Posterior vena cava (tissue), 2 donors: ENCODE measurements at places on chromosomes 1 and 21.

DNA sequence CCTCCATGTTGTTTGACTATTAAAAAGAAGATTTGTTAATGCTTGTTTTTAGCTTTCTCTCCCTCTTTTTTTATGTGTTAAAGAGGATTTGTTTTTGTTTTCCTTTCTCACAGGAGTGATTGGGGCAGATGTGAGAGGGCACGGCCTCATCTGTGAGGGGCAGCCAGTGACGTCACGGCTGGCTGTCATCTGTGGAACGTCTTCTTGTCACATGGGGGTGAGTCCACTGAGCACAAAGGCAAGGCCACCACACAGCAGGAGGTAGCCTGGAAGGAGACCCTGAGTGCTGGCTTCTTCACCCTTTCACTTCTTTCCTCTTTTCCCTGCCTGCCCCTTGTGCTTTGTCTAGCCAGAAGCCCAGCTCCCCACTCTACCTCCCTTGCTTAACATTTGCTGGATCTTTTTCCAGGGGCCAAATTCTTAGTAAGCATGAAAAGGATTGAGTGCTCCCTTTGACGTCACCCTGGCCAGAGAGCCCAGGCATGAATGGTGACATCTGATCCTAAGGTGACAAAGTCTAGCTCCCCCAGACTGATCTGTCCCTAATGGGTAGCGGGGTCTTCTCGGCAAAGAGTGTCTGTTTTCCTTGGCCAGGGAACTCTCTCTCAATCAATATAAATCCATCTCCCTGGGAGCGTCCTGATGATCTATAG lies 257.2 kb downstream of the FGGY start:
- no peak for DNase-seq

DNA sequence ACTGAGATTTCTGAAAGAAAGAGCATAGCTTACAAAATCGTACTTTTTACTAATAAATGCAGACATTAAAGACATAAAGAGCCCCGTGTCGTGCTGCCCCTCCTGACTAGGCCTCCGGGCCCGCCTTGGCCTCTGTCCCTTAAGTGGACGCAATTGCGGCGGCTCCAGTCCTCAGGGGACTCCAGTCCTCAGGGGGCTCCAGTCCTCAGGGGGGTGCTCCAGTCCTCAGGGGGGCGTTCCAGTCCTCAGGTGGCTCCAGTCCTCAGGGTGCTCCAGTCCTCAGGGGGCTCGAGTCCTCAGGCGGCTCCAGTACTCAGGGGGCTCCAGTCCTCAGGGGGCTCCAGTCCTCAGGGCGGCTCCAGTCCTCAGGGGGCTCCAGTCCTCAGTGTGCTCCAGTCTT lies 10.6 kb upstream of the OR2M2 start:
- DNase-seq, result no peak

GRCh38 chr1:157183870-157184269 lies 45.7 kb upstream of the ETV3 start:
- no peak for DNase-seq

DNA sequence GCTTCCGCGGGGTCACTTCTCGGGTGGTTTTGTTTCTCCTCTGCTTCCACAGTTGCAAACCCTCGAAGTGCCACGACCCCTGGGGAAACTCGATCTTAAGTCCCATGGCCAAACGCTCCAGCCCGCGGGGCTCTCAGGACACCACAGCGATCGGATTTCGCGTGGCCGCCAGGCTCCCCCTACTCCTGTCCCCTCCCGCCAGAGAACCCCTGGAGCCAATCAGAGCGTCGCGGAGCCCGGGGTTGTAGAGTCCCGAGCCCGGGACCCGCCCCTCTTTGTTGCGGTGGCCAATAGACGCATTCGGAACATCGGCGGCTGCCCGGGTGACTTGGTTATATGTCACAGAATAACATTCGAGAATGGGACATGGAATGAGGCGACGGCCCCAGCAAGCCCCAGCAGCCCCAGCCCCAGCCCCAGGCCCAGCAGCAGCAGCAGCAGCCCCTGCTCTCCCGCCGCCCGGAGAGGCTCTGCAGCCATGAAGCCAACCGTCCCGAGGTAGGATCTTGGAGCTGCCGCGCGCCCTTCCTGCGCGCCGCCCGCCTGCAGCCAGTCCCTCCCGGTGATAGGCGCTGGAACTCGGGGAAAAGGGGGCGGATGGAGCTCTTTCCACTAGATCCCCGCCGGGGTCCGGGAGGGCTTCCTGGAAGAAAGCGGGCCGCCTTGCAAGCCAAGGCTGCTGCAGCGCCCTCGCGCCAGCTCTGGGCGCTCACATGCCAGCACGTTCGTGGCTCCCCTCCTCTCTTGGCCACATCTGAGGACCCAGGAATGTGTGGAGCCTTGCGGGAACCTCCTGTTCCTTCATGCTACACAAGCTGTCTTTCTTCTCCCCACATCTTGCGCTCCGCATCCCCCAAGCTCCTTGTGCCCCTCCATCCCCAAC lies at the start of gene VASH2:
VASH2 (plus strand) TSS at position 299 of the 883 bp plus-strand sequence. CDS start 1,002 bp downstream, outside the sequence.
- peak; percentile 94 for DNase-seq

DNA sequence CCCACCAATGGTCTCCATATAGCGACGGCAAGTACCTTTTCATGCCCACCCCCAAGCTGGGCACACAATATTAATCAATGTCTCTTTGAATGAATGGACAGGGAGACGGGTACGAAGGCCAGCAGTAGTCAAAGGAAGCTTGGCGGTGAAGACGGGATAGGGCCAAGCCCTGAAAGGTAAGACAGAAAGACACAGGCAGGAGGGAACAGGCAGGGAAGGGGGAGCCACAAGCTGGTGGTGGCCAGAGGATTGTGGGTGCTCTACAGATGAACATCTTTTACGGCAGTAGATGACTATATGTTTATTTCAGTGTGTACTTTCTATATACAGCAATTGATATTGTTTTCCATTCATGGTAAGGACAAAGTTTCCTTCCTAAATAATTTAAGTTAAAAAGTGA lies 16.3 kb downstream of the CAPZB start:
- peak; percentile 18 for DNase-seq

GRCh38 chr1:203128716-203129500 lies 1.4 kb downstream of the ADORA1 start:
- peak; percentile 65 for DNase-seq

DNA sequence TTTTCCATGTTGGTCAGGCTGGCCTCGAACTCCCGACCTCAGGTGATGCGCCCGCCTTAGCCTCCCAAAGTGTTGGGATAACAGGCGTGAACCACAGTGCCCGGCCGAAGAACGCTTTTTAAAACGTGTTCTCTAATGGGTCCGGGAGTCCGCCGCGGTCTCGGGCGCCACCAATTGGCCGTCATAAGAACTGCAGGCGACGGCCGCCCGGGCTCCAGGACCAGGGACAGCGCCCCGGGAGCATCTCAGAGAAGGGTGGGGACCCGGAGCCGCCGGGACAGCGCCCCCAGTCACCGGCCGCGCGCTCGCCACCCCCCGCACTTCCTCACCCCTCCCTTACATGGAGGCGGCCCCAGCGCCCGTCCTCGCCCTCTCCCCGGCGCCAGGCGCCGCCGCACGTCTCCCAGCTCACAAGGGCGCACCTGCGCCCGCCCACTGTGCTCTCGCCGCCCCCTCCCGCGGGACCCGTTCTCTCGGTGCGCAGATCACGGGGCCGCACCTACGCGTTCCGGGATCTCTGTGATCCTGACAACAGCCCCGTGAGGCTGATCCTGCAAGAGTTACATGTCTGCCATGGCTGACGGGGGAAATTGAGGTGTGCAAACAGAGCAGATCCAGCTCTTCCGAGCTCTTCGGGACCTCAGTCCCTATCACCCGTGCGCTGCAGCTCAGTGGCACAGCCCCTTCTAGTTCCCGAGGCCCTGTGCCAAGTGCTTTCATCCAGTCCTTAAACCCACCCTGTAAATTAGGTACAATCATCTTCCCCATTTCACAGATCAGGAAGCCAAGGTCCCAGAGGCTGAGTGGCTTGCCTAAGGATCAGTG lies 9.8 kb downstream of the RAP1GAP start:
- DNase-seq, result peak; percentile 94

DNA sequence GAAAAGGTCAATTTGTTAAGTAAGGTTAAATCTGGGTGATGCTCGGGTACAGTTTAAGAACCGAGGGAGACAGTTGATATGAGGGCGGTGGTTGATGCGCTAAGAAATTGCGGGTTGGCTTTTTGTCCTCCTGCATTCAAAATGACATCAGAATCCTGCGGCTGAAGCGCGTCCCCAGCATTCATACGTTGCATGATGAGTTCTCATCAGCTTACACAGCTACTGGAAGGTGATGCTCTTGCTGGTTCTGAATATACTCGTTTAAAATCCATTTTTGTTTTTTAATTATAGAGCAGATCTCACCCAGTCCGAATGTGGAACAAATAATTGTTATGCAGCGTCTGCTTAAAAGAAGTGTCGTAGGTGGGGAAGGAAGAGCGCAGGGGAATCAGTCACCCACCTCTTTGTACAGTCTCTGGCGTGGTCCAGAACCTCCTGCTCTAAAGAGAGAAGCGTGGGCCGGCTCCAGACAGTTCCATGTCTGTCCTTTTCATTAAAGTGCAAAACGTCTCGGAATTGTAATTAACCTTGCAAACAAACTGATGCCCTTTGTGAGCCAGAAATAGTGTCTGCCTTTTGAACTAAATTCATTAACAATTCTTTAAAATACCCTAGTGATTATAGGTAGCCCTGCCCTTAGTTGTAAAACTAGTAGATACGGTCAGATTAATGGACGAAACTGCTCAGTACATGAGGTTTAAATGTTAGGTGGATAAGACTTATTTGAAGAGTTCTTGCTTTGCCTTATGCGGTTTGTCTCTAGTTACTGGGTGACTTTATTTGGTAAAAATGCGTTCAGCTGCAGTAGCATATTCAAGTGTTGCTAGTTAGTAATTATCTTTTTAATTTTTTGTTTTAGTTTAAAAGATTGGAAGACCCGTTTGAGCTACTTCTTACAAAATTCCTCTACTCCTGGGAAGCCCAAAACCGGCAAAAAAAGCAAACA lies 741 bp downstream of the RGS2 start:
- DNase-seq, result peak; percentile 87

GRCh38 chr1:227730630-227731151 lies 4.4 kb downstream of the JMJD4 start:
- DNase-seq, result peak; percentile 74

- no peak for DNase-seq
Observed at GRCh38 chr1:195153107-195153506, 1455.1 kb downstream of the KCNT2 start.

- DNase-seq, result peak; percentile 79
Observed at GRCh38 chr21:45417256-45417950, 12.4 kb downstream of the COL18A1 start.

DNA sequence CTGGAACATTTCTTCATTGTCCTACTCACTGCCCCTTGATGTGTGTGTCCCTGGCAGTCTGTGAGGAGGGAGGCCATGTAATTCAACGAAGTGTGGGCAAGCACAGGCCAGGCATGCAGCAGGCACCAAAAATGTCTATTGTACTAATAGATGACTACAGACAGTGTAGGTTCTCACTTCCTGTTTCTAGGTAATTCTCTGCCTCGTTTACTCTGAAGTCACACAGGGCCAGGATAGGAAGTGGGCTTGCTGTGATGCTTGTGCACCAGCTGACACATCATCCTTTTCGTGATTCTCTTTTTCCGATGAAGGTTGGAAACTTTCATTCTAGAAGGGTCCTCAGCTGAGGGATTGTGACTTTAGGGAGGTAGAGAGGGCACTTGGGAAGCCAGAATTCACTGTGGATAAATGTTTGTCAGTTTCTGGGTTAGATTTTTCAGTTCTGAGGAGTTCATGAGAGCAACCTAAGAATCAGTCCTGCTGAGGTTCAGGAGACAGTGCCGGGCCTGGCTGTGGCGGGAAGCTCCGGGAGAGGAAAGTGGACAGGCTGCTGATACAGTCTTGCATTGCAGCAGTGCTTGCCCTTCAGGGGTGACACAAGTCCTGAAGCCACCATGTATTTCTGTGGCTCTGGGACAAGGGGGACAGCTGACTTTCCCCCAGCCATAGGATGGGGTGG lies 4.3 kb upstream of the CSF1 start:
- DNase-seq, result no peak

GRCh38 chr1:244336232-244336899 lies 115.3 kb downstream of the ADSS2 start:
- no peak for DNase-seq

DNA sequence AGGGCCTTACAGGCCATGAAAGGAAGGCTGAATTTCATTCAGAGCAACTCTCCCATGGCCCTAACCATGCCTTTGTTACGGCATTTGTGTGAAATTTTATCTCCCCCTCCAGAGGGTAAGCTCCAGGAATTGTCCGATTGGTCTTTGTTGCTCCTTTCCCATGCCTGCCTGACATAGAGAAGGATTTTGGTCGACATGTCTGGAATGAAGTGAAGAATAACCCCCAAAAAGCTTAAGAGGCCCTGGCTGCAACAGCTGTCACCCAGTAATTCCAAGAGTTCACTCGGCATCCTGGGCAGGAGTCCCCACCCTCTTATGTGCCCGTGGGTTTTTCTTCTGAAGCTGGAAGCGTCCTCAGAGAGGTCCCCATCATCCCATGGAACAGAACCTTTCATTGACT lies 20.6 kb downstream of the CDA start:
- no peak for DNase-seq

DNA sequence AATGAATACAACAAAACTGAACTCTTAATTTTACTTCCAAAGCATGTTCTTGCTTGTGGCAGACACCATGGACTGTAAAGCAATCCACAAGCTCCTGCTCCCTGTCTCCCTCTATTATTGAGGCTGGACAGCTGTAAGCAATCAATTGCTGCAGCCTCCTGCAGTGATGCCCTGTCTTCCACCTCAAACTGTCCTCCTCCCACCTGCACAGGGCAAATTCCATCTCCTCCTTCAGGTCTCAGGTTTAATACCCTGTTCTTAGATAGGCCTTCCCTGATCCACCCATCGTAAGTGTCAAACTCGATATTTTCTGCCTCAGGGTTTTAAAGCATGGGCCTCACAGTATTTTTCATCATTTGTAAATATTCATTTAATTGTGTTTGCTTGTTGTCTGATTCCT lies 81.8 kb downstream of the LYST start:
- no peak for DNase-seq

- DNase-seq, result no peak
Observed at GRCh38 chr1:213221209-213221608, 170.2 kb downstream of the RPS6KC1 start.

GRCh38 chr1:228009828-228010775 lies 3.3 kb downstream of the WNT3A start:
- peak; percentile 82 for DNase-seq

- no peak for DNase-seq
Observed at GRCh38 chr1:67348586-67349252, 41.0 kb downstream of the IL12RB2 start.
